ENCODE measurements at places on chromosomes 3 and 15. TPM values are rescaled to one million over a fixed set of nuclear protein-coding genes. Genes with fewer than 3 reads are reported as not detected.

GRCh38 chr3:89867286-89867685 lies 759.9 kb downstream of the EPHA3 start:
- no peak overlapping the region for H3K4me3 ChIP-seq
- H3K27ac ChIP-seq, result no peak overlapping the region
- no peaks in the 10 kb centered on the region for H3K4me1 ChIP-seq
- no peaks in the 10 kb centered on the region for H3K36me3 ChIP-seq

- no peak for DNase-seq
- H3K4me1 ChIP-seq, result no peaks in the 10 kb centered on the region
- no peak overlapping the region for H3K4me3 ChIP-seq
- H3K36me3 ChIP-seq, result no peaks in the 10 kb centered on the region
Observed at GRCh38 chr15:20671675-20672074, 130.1 kb upstream of the GOLGA6L6 start.

GRCh38 chr3:151903501-151903991 lies 30.1 kb downstream of the SUCNR1 start:
- H3K36me3 ChIP-seq, result no peaks in the 10 kb centered on the region
- H3K27me3 ChIP-seq, result no peaks in the 10 kb centered on the region

- H3K36me3 ChIP-seq, result no peaks in the 10 kb centered on the region
- H3K4me3 ChIP-seq, result no peak overlapping the region
- no peak overlapping the region for H3K27ac ChIP-seq
- DNase-seq, result no peak
- H3K27me3 ChIP-seq, result no peaks in the 10 kb centered on the region
Observed at GRCh38 chr3:193029800-193030199, 112.1 kb upstream of the MB21D2 start.

GRCh38 chr15:96035091-96035490 lies 295.4 kb upstream of the NR2F2 start:
- no peaks in the 10 kb centered on the region for H3K36me3 ChIP-seq
- DNase-seq, result no peak
- H3K27me3 ChIP-seq, result no peaks in the 10 kb centered on the region
- H3K27ac ChIP-seq, result no peak overlapping the region
- peaks cover 11% of the 10 kb centered on the region for H3K4me1 ChIP-seq
- H3K4me3 ChIP-seq, result no peak overlapping the region

DNA sequence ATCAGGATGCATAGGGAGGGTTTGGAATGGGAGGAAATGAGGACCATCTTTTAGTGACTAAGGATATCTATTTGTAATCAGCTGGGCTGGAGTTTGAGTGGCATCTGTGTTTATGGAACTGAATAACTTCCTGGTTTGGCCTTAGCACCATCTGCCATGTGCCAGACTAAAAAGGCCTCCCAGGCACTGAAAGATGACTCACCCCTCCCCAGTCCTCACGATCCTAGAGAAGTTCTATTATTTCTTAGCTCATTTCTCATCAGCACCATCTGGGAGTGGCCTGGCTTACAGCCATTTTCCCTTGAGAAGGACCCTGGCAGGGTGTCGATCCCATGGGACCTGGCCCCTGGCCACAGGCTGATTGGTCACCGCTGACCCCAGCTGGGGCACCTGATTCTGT lies 23.9 kb upstream of the CTXND1 start:
- H3K4me3 ChIP-seq, result no peak overlapping the region
- no peaks in the 10 kb centered on the region for H3K36me3 ChIP-seq
- no peak for DNase-seq
- H3K4me1 ChIP-seq, result no peaks in the 10 kb centered on the region
- H3K27me3 ChIP-seq, result peaks cover 8% of the 10 kb centered on the region

DNA sequence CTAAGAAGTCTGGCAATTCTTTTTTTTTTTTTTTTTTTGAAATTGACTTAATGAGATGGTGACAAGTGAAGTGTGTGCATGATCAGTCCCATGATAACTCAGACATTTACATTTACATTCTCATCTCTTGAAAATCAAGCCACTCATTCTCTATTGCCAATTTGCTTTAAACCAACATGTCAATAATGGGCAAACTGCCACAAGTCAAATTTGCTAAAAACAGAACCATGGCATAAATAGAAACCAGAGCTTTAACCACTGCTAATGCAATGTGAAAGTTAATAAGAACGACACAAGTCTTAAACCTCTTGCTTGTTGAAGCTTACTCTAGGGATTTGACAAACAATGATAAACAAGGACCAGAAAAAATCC lies 12.0 kb upstream of the COL8A1 start:
- no peaks in the 10 kb centered on the region for H3K4me1 ChIP-seq
- H3K36me3 ChIP-seq, result no peaks in the 10 kb centered on the region

DNA sequence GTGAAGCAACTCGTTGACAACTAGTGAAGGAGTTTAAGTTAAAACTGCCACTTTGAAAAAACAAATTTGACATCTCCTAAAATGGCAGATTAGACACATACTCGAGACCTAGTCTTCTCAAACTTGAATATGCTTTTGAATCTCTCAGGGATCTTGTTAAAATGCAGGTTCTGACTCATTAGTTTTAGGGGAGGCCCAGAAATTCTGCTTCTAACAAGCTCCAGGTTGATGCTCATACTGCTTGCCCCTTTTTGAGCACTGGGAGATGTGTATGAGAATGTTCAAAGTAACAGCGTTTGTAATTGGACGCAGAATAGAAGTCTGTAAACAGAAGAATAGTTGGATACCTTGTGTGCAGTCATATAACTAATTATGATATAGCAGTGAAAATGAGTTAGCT lies 1.6 kb downstream of the C3orf38 start:
- no peak overlapping the region for H3K27ac ChIP-seq
- DNase-seq, result no peak
- peaks cover 32% of the 10 kb centered on the region for H3K36me3 ChIP-seq
- no peaks in the 10 kb centered on the region for H3K27me3 ChIP-seq

GRCh38 chr3:120673116-120673515 lies 8.9 kb downstream of the HGD start:
- H3K4me1 ChIP-seq, result peaks cover 11% of the 10 kb centered on the region
- H3K4me3 ChIP-seq, result no peak overlapping the region
- H3K27me3 ChIP-seq, result no peaks in the 10 kb centered on the region
- no peaks in the 10 kb centered on the region for H3K36me3 ChIP-seq
- H3K27ac ChIP-seq, result no peak overlapping the region
- DNase-seq, result peak; percentile 75

DNA sequence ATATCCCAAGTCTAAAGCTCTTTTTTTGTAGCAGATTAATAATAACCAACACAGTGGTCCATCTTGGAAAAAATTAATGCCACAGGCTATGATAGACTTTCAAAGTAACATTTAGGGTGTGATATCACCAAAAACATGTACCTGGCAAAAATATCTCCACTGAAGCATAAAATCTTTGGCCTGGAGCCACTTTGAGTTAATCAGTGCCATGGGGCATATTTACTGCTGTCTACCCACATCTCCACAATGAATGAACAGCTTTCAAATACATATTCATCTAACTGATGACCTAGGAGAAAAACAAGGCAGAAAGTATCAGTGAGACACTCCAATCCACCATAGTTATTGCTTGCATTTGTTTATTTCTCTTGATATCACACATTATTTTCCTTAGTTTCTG lies 296.0 kb upstream of the MDFIC2 start:
- no peak overlapping the region for H3K27ac ChIP-seq
- no peaks in the 10 kb centered on the region for H3K36me3 ChIP-seq
- no peaks in the 10 kb centered on the region for H3K4me1 ChIP-seq
- no peak for DNase-seq
- no peaks in the 10 kb centered on the region for H3K27me3 ChIP-seq
- H3K4me3 ChIP-seq, result no peak overlapping the region

DNA sequence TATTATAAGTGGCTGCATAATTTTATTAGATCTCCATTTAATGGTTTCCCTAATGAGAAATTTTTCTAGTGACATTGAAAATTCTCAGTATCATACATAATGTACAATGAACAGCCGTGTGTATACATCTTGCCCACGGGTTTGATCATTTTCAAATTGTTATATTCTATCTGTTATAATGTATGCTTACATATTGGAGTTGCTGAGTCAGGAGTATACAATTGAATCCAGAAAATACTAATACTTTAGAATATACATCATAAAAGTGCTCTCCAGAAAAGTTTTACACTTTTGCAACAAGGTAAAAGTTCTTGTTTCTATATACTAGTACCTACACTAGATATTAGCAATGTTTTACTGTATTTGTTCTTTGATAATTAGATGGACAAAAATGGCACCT lies 82.8 kb downstream of the SPATA16 start:
- no peaks in the 10 kb centered on the region for H3K4me1 ChIP-seq
- DNase-seq, result no peak
- no peaks in the 10 kb centered on the region for H3K36me3 ChIP-seq

DNA sequence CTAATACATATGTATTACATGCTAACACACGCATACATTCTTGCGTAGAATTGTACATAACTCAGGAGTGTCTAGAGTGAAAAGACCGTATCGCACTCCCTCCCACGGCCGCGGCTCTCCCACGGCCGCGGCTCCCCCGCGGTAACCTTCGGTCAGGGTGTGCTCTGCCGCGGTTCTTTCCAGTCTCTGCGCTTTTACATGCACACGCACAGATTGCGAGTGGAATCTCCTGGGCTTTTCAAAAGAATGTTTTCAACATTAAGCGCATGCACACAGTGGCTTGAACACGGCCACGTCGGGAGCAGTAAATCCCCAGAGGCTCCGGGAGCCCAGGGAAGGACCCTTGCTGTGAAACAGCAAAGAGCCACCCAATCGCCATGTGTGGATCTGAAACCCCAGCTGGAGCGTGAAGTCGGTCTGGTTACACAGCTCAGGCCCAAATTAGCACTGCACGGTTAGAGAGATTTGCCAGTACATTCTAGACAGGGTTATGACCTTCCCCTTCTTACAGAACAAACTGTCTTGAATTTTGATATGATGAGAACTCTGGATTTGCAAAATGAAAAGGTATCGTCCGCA lies 805 bp upstream of the RGMA start:
- DNase-seq, result no peak
- no peaks in the 10 kb centered on the region for H3K36me3 ChIP-seq
- peak overlapping the region; percentile 31 for H3K4me3 ChIP-seq

DNA sequence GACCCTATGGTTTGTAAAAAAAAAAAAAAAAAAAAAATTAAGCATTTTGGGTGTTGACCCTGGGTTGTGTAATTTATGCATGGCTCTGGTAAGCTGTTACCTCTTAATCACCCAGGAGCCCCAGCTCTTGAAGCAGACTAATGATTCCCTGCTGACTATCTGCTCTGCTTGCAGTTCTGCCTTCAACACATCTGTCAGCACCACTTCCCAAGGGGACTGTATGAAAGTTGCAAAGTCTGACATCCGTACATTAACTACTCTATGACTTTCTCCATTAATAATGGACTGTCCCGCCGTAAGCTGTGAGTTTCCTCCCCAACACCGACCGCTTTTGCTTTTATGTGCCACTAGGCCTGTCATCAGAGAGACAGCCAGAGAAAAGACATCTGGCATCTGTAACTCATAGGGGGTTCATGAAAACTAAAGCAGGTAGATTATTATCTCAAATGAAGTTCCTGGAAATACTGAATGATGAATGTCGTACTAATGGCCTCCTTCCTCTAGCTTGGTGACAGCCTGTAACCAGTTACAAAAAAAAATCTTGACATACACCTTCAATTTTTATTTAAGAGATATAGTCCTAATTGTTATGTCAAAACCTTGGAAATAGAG lies 271.5 kb downstream of the IL5RA start:
- no peak overlapping the region for H3K27ac ChIP-seq
- H3K36me3 ChIP-seq, result no peaks in the 10 kb centered on the region
- peak; percentile 29 for DNase-seq
- H3K4me3 ChIP-seq, result no peak overlapping the region
- no peaks in the 10 kb centered on the region for H3K27me3 ChIP-seq

GRCh38 chr15:74789171-74789631 lies 7.3 kb downstream of the CSK start:
- no peak for DNase-seq
- peaks cover 56% of the 10 kb centered on the region for H3K4me1 ChIP-seq
- H3K4me3 ChIP-seq, result no peak overlapping the region
- H3K27ac ChIP-seq, result no peak overlapping the region

DNA sequence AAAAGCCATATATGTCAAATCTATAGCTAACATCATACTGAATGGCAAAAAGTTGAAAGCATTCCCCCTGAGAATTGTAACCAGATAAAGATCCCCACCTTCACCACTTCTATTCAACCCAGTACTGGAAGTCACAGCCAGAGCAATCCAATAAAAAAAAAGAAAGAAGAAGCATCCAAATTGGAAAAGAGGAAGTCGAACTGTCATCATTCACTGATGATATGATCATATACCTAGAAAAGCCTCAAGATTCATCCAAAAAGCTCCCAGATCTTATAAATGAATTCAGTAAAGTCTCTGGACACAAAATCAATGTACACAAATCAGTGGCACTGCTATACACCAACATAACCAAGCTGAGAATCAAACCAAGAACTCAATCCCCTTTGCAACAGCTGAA lies 97.4 kb downstream of the CBLB start:
- no peaks in the 10 kb centered on the region for H3K36me3 ChIP-seq
- no peaks in the 10 kb centered on the region for H3K4me1 ChIP-seq
- no peak for DNase-seq
- H3K27ac ChIP-seq, result no peak overlapping the region
- H3K4me3 ChIP-seq, result no peak overlapping the region

DNA sequence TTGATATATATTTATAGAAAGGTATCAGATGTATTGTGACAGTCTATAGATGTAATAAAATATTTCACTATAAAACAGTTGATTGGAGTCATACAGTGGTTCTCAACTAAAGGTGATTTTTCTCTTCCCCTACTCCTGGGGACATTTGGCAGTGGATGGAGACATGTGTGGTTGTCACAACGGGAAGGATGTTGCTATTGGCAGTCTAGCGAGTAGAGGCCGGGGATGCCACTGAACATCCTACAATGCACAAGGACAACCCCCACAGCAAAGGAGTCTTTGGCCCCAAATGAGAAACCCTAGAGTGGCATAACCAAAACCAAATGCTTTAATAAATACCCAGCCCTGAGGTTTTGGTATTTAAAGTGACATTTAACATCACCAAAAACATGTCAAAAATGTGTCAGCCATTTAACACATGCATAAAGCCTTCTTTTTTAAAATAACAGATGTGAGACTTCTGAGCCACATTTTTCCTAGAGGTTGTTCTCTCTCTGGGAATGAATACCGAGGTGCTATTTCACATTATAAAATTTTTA lies 367.5 kb downstream of the PTPRG start:
- no peaks in the 10 kb centered on the region for H3K27me3 ChIP-seq
- H3K27ac ChIP-seq, result no peak overlapping the region
- H3K36me3 ChIP-seq, result no peaks in the 10 kb centered on the region
- H3K4me1 ChIP-seq, result no peaks in the 10 kb centered on the region

- no peaks in the 10 kb centered on the region for H3K36me3 ChIP-seq
- H3K4me1 ChIP-seq, result peaks cover 35% of the 10 kb centered on the region
- H3K27me3 ChIP-seq, result no peaks in the 10 kb centered on the region
- DNase-seq, result peak; percentile 74
- no peak overlapping the region for H3K27ac ChIP-seq
- no peak overlapping the region for H3K4me3 ChIP-seq
Observed at GRCh38 chr15:69857686-69858391, 239.9 kb downstream of the TLE3 start.

TLR9 gene
- not detected for total RNA-seq

VEPH1 gene
- not detected for total RNA-seq

SAMD7 gene
- total RNA-seq, result not detected

BFSP2 gene
- total RNA-seq, result not detected

ADAMTS7 gene
- total RNA-seq, result 0.83 TPM

ABCF3 gene
- total RNA-seq, result 65.2 TPM

Measured in A673 (cell line).